ENCODE measurements at places on chromosomes 2 and 18. TPM values are rescaled to one million over a fixed set of nuclear protein-coding genes. Genes with fewer than 3 reads are reported as not detected.

DNAH7 gene
- polyA plus RNA-seq, result 0.62 TPM

PARD6G gene
- polyA plus RNA-seq, result 13.6 TPM

ASB1 gene
- polyA plus RNA-seq, result 32.5 TPM

- H3K4me1 ChIP-seq, result no peaks in the 10 kb centered on the region
- H3K27me3 ChIP-seq, result no peaks in the 10 kb centered on the region
- H3K27ac ChIP-seq, result no peak overlapping the region
- H3K4me3 ChIP-seq, result no peak overlapping the region
Observed at GRCh38 chr2:11022591-11023273, 111.0 kb downstream of the KCNF1 start.

DNA sequence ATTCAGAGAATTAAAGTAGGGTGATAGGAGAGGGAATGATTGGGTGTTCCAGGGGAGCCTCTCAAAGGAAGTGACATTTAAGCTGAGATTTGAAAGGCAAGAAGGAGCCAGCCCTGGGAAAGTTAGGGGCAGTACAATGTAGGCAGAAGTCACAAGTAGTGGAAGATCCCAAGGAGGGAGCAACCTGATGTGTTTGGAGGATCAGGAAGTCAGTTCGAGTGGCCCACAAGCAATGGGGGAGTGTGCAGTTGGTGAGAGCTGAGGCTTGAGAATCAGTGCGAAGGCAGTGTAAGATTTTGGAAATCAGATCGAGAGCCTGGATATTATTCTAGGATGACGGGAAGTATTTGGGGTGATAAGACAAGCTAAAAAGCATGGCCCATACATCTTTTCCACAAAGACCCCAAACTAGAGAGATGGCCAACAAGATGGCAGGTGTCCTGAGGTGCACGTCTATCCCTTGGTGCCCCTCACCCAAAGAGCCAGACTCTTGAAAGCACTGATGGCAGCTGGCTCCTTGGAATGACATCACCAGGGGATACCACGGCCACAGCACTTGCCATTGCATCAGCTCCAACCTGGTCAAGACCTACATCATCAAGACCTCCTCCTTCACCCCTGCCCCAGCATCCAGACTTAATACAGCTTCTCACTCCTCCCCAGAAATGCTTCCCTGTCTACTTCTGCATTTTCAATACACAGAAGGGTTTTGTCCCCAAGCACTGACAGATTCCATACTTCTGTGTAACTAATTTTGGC is 127.3 kb downstream of the BCL2 start:
- DNase-seq, result no peak
- no peak overlapping the region for H3K4me3 ChIP-seq
- no peaks in the 10 kb centered on the region for H3K27me3 ChIP-seq
- peaks cover 3% of the 10 kb centered on the region for H3K4me1 ChIP-seq
- H3K36me3 ChIP-seq, result no peaks in the 10 kb centered on the region

DNA sequence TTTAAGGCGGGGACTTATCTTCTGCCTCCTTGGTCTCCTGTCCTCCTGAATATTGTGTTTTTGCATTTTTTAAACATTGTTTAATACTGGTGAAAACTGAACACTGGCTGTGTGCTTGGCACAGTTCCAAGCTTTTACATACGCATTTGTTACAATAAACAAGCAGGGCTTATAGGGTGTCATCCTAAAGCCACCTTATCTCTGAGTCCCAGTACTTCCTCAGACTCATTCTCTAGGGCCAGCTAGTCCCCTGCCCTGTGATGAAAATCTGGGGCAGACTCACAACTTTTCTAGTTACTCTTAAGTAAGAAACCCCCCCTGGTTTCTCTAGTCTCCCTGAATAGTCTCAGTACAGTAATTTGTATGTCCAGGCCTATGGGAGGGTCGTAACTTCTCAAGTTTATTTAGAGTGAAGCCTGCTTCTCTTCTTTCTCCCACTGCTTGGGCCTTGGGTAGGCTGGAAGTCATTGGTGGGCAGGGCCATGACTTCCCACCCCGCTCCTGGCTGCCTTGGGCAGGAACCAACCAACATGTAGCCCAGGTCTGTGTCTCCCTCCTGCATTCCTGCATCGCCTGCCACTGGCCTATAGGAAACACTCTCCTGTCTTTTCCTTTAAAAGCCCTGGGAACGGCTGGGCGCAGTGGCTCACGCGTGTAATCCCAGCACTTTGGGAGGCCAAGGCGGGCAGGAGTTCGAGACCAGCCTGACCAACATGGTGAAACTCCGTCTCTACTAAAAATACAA is 7.7 kb upstream of the KCNE4 start:
- peaks cover 9% of the 10 kb centered on the region for H3K4me1 ChIP-seq
- H3K4me3 ChIP-seq, result no peak overlapping the region
- DNase-seq, result no peak

GRCh38 chr2:105924932-105925331 is 180.2 kb downstream of the NCK2 start:
- peaks cover 9% of the 10 kb centered on the region for H3K4me1 ChIP-seq
- H3K27ac ChIP-seq, result no peak overlapping the region
